ENCODE measurements at places on chromosomes 3 and 15.

- no peak for DNase-seq
Observed at GRCh38 chr3:25707268-25707926, 42.7 kb upstream of the TOP2B start.

DNA sequence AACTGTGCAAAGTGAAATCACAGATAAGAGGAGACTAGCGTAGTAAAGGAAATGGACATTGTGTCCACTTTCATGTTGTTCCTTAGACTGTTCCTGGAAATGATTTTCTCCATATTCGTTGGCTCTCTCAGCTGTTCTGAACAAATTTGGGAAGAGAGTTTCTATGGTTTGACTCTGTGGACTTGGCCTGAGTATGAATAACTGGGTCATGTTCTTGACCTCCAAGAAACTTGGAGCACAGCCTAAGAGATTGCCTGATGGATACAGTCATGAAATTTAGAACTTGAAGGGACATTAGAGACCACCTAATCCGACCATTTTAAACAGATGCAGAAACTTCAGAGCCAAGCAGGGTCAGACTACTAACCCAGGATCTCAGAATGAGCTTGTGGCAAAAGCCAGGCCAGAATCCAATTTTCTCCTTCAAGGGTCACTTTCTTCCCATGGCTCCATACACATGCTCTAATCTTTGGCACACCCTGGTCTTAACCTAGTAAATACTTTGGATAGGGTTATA is 430.4 kb downstream of the RBMS3 start:
- DNase-seq: no peak

- DNase-seq: no peak
Observed at GRCh38 chr3:59611649-59612443, 562.0 kb upstream of the CFAP20DC start.

GRCh38 chr3:194328053-194328657 is 23.0 kb downstream of the CPN2 start:
- DNase-seq: no peak

DNA sequence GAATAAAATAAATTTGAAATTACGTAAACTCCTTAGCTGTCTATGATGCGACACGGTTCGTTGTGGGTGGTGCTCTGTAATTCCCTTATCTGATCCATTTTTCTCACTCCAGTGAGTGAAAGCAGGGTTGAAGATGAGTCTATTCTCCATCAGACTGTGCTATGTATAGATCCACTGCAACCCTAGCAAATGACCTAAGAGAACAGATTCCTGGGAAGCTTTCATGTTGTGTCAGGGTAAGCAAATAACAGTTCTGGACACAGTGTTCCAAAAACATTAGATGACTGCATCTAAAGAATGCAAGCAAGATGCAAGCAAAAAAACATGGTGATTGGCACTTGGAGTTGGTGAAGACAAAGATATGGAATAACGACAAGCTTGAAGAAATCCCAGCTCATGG is 239.3 kb downstream of the SLC9A9 start:
- no peak for DNase-seq

DNA sequence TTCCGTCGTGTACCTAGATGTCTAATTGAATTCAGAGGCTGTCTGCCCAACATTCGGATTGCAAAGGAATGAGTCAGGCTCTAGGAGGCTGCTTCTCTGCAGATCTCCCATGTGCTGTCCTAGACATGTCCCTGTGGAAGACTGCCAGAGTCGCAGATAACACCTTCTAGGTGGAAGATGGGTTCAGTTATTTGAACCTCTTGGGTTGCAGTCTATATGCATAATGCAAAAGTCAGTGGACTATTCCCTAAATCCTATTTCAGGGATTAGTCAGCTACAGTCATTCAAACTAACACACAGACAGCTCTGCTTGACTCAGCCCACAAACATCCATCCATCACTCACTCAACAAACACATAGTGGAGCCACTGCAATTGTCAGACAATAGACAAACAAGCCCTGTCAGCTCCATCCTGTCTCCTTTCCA is 300.0 kb upstream of the CTNNB1 start:
- DNase-seq: no peak

DNA sequence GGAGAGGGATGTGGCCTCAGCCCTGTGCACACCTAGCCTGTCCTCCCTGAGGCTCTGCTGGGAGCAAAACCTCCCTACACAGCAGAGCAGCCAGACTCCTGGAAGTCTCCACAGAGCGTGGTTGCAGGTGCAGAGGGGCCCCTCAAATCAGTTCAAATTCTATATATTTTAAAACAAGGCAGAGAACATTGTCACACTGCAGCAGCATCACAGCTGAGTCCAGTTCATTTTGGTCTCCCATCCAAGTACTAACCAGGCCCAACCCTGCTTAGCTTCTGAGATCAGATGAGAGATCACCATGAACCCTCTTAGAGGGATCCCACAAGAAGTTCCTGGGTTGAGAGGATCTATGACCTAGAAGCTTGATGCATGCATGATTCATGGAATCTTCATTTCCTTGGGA is 331.0 kb upstream of the RGMA start:
- DNase-seq: no peak

DNA sequence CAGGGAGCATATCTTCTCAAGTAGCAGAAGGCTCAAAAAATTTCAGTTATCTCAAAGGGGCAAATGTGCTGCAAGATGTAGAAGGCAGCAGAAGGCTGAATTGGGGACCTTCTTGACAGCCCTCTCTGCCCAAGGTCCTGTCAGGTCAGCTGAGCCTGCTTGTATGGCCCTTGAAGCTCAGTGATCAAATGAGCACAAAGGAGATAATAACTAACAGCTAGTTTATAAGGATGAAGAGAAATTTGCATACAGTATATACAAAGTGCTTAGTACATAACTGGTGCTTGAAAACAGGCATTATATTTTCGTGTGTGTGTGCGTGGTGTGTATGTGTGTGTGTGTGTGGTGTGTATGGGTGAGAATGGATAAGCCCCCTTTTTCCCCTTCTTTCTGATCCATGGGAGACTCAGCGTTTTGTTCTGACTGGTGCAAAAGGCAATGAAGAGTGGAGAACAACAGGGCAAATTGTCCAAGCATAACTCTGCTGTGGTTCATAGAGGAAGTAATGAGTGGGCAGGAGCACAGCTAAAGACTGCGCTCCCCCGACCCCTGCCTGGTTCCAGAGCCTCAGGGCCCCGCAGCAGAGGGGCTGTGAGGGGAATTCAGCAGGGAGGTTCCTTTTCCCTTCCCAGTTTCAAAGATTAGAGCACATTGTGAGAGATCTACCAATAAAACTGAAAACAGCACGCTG is 356.8 kb upstream of the NR2F2 start:
- DNase-seq: no peak

DNA sequence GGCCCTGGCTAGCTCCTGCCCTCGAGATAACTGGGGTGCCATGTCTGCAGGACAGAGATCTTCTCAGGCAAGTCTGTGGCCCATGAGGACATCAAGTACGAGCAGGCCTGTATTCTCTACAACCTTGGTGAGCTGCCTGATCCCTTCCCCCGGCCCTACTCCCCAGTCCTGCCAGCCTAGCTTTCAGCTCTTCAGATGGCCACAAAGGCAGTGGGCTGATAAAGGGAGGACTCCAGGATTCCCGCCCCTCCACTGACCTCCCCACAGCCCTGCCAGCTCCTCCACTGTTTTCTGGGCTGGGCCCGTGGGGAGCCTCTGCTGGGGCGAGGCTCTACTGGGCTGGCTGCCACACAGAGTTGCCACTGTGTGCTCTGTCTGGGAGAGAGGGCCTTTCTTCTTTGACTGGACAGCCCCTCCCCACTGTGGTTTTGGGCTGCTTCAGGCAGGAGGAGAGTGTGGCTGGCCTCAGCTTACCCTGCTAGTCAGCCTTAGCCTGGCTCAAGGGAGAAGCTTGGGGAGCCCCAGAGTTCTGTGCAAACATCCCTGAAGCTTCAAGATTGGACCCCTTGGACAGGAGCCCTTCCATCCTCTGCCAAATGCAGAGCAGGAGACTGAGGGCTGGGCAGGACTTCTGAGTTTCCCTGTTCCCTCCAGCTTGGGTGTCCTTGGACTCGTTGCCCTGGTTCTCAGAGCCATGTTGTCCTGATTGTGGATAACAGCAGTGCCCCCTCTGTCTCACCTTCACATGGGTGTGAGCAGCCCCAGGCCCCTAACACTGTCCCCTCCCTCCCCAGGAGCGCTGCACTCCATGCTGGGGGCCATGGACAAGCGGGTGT is 24.4 kb downstream of the PTPN23 start:
- DNase-seq: peak; percentile 61

GRCh38 chr3:187292181-187292580 is 644 bp upstream of the MASP1 start:
- no peak for DNase-seq

DNA sequence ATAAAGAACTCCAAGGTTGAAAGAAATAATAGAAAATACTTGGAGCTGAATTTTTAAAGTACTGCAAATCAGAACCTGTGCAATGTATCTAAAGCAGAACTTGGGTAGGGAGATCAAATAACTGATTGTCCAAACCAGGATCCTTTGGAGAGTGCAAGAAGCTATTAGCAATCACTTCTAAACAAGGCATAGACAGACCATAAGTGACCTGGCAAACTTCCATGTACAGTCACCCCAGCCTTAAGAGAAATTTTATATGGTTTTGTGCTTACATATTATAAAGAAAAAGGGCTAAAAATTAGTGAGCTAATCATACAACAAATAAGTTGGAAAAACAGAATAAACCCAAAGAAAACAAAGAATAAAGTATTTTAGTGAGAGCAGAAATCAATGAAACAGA is 35.2 kb downstream of the ETV5 start:
- DNase-seq: no peak

DNA sequence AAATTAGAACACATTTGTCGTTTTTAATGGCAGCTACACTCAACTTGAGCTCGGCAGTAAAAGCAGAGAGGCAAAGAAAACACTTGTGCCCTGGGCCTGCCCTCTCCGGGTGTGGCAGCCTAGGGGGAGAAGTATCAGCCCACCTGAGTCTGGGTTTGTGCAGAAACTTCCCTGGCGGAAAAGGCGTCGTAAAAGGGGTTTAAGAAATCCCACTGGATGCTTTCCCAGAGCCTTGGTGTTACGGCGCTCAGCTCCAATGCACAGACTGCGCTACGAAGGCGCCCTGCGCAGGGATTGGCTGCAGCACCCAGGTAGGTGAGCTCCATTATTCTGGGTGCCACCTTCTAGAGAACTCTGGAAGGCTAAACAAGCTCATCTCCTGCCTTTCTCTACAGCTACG is 461.5 kb upstream of the NR2F2 start:
- no peak for DNase-seq

DNA sequence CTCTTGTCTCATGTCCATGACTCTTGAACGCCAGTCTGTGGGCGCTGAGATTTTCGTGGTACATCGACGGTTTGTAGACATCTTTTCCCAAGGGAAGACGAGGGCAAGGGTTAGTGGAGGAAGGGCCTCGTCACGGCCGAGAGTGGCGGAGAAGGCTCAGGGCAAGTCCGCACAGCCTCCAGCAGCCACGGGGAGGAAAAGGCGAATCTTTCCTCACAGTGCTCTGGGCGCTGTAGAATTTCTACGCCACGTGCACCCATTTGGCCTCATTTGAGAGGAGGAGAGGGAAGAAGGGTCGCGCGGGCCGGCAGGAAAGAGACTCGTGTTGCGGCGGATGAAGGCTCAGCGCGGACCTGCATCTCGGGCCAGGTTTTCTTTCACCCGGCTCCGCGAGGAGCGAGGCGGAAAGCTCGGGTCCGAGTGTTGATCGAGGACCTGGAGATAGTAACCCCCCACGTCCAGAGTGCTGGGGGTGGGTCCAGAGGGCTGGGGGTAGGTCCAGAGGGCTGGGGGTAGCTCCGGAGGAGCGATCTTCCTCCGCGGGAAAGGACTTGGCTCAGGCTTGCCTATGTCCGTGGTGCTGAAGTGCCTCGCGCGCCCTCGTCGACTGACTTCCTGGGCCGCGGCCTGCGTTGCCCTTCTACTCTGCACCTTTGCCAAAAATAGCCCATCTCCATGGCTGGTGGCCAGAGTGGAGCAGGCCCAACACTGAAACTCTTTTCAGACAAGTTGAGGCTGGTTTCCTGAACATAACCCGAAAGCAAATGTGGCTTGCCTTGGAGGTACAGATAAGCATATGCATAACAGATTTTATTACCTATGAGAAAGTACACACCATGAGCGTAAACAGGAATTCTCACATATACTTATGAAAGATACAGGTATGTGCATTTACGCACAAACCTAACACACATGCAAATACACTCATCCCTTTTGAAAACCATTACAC is 1.1 kb downstream of the SLC35G2 start:
- DNase-seq: no peak

DNA sequence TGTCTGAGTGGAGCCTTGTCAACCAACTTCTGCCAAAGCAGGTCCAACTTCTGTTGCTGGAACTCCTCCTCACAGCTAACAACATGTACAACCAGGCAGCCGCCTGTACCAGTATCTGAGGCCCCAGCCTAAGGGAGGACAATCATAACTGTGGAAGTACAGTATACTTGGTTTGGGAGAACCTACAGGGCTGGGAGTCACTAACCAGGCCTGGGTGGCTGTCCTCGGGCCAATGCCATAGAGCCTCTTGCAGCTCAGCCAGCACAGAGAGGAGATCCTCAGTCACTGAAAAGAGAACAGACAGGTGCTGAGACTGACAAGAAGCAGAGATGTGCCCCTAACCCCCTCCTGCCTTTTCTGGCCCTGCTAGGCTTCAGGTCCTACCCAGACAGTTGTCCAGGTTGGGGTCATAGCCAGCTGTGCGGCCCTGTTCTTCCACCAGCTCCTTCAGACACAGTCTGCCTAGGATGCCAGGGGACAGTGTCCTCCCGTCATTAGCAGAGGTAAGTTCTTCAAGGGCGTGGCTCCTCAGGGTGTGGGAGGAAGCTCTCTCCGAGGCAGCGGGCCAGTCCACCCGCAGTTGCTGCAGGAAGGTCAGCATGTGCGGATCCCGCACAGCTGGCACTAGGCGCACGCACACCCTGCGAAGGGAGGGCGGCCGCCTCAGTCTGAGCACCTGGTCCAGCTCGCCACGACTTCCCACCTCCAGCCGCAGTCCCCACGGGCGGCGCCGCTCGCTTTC is 980 bp downstream of the DALRD3 start:
- DNase-seq: no peak

- DNase-seq: no peak
Observed at GRCh38 chr3:9951126-9951525, 1.1 kb downstream of the PRRT3 start.

Data from foreskin melanocyte (primary cell).